ENCODE measurements at places on chromosomes 5 and 9.

GRCh38 chr9:131720330-131720729, 19.5 kb downstream of the RAPGEF1 start:
- DNase-seq: peak; percentile 77

- no peak for DNase-seq
These were observed 42.1 kb downstream of the TIMD4 start for GRCh38 chr5:156920861-156921431.

GRCh38 chr9:134655101-134655500, 13.5 kb downstream of the COL5A1 start:
- no peak for DNase-seq

DNA sequence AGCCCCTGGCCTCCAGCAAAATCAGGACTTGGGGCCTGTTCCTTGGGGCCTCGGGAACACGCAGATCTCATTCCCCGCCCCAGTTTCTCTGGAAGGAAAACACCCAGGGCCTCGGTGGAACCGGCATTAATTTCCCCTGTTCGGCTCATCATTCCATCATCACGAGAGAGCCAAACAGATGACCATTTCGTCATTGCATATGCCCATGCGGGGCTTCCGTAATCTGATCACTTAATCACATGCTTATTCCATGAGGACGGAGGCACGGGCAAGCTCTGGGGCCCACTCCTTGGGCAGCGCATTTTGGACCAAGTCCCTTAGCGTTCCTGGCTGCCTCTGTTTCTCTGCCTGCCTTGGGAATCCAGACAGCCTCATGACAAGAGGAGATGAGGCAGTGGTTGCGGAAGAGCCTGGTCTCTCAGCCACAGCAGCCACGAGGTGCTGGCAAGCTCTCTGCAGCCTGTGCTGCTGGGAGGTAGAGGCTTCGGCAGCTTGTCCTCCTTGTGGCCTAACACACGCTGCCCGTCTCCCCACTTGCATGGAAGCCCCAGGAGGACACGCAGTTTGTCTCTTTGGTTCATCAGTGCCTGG, 65.0 kb upstream of the IER5L start:
- no peak for DNase-seq

GRCh38 chr9:89853161-89853560, 248.3 kb downstream of the GADD45G start:
- peak; percentile 1 for DNase-seq

- DNase-seq: no peak
These were observed 105.7 kb upstream of the ZNF618 start for GRCh38 chr9:113770396-113770795.

GRCh38 chr5:74954919-74955318, 88.7 kb upstream of the FAM169A start:
- DNase-seq: no peak

- DNase-seq: no peak
These were observed 14.7 kb downstream of the CD74 start for GRCh38 chr5:150397782-150398721.

GRCh38 chr5:38725371-38725865, 120.4 kb upstream of the OSMR start:
- DNase-seq: no peak

- DNase-seq: no peak
These were observed 9.9 kb downstream of the FSD1L start for GRCh38 chr9:105457560-105458294.

DNA sequence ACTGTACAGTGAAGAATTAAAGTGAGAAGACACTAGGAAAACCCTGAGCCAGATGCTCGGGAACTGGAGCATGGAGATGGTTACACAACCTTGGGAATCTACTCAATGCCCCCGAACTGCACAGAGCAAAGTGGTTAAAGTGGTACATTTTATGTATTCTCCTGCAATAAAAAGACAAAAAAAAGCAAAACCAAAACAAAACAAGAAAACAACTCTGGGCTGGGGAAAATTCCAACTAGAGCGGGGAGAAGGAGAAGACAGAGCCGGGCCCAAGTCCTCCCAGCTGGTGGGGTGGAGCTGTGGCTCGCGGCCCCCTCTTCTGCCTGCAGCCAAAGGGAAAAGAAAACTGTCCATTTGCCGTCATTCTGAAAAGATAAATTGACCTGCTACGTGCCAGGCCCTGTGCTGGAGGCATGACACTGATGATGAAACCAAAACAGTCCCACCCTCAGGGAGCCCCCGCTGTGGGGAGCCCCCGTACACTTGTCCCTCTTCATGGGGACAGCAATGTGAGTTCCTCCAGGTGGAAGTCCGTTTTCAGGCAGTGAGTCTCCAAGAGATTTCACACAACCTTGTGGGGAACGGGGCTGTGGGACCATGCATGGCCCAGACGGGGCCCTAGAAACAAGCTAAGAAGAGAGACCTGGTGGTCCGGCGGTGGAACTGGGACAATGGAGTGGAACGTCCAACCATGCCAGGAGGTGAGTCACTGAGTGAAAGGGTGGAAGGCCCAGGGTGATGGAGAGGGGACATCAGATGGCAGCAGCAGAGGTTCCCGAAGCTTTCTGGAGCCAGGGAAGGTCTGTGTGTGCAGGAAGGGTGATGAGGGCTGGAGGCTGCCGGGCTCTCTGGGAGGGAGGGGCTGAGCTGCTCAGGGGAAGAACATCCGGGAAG, 114.8 kb upstream of the COL5A1 start:
- no peak for DNase-seq

- DNase-seq: no peak
These were observed 197.1 kb downstream of the CAVIN4 start for GRCh38 chr9:100774962-100775361.

DNA sequence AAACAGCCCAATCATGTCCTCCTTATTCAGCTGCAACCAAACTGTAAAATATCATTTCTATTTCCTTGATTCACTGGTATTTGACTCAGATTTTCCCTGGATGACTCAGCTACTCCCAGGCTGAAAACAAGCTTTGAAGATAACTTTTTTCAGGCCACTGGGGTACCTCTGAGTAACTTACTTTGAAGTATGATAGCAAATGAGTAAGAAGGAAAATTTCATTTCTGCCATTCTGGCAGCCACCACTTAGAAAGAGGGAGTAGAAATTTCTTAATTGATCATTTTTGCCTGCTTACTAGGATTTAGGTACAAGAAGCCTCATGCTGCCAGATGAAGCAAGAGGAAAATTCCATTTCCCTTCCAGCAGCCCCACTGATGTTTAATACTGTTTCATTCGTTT, 247.4 kb downstream of the PRELID2 start:
- no peak for DNase-seq

- DNase-seq: no peak
These were observed 2233.8 kb upstream of the C9orf72 start for GRCh38 chr9:29806937-29807618.

DNA sequence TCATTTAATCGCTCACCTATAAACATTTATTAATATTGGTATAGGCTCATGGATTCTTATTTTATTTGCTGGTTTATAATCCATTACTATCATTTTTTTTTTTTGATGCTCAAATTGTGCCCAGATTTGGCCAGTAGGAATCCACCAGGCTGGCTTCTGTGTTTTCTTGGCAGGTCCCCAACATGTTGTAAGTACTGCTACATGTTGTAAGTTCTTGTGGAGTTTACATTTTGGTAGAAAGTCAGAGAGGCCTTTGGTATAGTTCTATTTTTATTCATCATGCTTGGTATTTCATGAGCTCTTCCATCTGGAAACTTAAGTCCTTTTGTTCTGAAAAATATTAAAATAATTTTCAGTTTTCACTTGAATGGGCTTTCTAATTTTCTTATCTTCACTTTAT, 47.1 kb downstream of the MAT2B start:
- no peak for DNase-seq

All from activated CD4-positive, alpha-beta memory T cell treated with anti-CD3 and anti-CD28 coated beads for 36 hours (primary cell).